Hematopoietic multipotent progenitor cell treated with erythropoietin and hydrocortisone succinate and interleukin-3 and kit ligand, for 8 days (in vitro differentiated cells): ENCODE measurements at places on chromosomes 1 and 21.

DNA sequence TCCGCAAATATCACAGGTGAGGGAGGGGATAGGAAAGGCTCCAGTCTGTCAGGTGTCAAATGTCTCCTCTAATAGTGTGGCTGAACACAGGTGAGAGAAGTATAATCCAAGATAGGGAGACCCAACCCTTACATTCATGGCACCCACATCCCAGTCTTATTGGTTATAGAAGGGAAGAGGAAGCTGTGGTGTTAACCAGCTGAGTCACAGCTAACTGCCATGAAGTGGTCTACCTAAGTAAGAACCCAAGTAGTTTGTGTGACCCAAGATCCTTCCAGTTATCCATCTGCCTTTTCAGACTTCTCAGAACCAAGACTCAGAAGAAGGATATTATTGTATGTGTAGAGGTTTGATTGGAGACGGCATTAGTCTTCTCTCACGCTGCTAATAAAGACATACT is 37.1 kb downstream of the DDAH1 start:
- DNase-seq = no peak

GRCh38 chr1:160040476-160040875 is 8.7 kb upstream of the PIGM start:
- DNase-seq = no peak

DNA sequence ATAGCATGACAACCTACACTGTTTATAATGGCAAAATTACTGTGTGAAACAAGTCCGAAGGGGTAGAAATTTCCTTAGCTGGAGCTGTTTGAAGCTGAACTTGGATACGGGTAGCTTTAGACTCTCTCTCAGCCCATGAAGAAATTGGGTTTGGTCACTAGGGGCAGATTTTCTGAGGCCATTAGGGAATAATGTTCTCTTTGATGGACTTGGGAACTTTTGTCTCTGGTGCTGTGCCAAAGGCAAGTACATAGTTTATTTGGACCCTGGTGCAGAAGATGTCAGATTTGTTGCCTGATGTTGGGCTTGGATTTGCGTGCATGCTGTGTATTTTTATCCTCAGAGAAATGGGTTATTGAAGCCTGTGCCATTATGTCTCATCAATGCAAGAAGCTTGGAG is 109.6 kb downstream of the VPS13D start:
- no peak for DNase-seq

GRCh38 chr1:209959623-209960022 is 21.6 kb downstream of the SYT14 start:
- DNase-seq = no peak

- no peak for DNase-seq
Observed at GRCh38 chr1:31218705-31219104, 21.0 kb downstream of the NKAIN1 start.

- no peak for DNase-seq
Observed at GRCh38 chr1:234258071-234258470, 115.2 kb upstream of the COA6 start.

DNA sequence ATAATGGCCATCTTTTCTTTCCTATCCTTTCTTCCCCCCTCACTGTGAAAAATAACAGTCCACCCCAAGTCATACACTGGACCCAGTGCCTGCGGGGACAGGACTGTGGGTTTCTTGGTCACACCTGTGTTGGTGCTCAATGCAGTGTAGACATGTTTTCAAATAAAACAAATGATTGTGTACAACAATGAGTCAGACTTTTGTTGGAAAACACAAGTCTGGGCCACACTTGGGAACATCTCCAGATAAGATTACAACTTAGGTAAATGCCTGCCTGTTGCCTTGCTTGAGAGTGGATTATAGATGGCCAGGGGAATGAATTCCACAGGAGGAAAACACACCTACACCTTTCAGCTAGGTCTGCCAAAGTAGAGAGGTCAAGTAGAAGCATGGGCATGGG is 34.1 kb downstream of the PDPN start:
- DNase-seq = no peak

GRCh38 chr1:226634166-226634588 is 85.6 kb downstream of the STUM start:
- peak; percentile 71 for DNase-seq

GRCh38 chr1:173134800-173135199 is 72.3 kb downstream of the TNFSF4 start:
- DNase-seq = no peak

GRCh38 chr1:183231545-183231944 is 45.5 kb downstream of the LAMC2 start:
- no peak for DNase-seq

DNA sequence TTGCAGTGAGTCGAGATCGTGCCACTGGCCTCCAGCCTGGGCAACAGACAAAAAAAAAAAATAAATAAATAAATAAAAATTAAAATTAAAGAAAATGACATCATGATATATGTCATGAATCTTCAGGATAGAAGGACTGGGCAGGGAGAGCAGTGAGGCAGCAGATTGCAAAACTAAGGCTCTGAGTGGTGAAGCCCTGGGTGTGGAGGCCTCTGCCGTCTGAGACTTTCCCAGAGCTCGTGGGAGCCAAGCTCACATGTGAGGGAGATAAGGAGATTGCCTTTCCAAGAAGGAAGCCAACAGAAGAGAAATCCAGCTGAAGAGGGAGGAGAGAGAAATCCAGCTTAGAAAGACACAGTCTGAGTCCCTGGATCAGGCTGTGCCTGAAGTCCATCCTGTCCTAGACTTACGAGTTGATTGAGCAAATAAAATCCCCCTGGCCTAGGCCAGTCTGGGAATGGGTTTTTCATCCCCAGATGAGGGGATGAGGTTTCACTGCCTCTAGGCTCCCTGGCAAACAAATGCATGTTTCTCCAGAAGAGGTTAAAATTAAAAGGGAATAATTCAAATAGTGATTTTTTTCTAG is 142.0 kb upstream of the IGSF21 start:
- DNase-seq = no peak

DNA sequence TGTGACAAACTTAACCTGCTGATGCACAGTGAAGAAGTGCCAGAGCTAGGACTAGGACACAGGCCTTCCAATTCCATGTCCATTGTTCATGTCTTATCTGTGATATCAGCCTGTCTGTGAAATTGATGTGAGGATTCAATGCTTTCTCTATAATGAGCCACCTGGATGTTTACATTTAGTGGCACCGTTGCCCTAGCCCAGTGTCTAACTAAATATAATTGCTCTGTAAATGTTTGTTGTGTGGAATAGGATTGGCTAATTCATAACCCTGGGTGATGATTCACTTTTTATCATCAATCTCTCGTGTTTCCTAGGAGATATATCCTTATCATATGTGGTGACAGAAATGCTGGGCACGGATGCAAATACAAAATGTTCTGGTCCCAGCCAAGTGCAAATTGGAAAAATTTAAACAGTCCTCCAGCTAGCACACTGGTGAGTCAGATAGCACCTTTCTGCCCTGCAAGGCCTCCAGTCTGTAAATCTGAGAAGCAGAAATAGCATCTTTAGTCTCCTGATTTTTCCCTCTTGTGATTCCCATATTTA is 46.9 kb upstream of the GNG12 start:
- DNase-seq = no peak
